ENCODE measurements at places on chromosomes 1 and 21.

GRCh38 chr1:196131691-196132090 lies 476.5 kb downstream of the KCNT2 start:
- DNase-seq: no peak

DNA sequence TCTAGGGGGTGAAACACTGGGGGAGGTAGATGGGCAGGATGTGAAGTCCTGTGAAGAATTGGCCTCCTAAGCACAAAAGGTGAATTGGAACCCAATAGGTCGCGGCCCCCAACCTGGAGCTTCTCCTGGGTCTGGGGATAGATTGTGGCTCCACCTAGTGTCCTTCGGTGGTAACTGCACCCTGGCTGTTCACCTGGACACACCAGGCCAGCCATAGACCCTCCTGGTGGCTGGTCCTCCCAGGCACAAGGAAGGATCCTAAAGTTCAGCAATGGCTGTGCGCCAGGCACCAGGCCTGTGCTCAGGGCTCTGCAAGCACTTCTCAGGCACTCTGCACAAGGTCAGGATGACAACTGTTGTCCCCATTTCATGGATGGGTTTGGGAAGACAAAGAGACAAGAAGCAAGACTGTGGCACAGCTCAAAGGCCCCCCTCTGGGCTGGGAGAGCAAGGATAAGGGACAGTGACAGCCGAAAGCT lies 13.5 kb downstream of the ESPN start:
- DNase-seq: peak; percentile 70

- no peak for DNase-seq
Measured at GRCh38 chr1:41812453-41812852, 106.3 kb downstream of the HIVEP3 start.

- DNase-seq: no peak
Measured at GRCh38 chr1:227926896-227927885, 20.5 kb downstream of the WNT9A start.

- no peak for DNase-seq
Measured at GRCh38 chr1:7505771-7506453, 265.2 kb upstream of the VAMP3 start.

DNA sequence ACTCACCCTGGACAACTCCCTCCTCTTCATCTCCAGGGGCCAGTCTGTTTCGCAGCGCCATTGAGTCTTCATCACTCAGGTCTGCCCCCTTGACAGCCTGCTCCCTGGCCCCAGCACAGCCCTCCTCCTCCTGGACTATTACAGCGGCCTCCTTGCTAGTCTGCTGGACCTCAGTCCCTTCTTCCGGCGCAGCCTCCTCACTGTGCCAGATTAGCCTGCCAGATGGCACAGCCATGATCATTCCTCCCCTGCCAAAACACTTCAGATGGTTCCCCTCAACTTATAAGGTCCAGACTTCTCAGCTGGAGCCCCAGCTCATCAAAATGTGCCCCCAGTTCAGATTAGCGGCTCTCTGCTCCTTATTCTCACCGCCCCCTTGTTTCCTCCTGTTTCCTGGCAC lies 7.0 kb upstream of the CELSR2 start:
- peak; percentile 89 for DNase-seq

GRCh38 chr1:56827711-56828110 lies 8.5 kb upstream of the FYB2 start:
- DNase-seq: peak; percentile 55

- DNase-seq: no peak
Measured at GRCh38 chr1:109898842-109899241, 11.8 kb upstream of the CSF1 start.

- DNase-seq: no peak
Measured at GRCh38 chr1:91683598-91683951, 182.9 kb downstream of the CDC7 start.

DNA sequence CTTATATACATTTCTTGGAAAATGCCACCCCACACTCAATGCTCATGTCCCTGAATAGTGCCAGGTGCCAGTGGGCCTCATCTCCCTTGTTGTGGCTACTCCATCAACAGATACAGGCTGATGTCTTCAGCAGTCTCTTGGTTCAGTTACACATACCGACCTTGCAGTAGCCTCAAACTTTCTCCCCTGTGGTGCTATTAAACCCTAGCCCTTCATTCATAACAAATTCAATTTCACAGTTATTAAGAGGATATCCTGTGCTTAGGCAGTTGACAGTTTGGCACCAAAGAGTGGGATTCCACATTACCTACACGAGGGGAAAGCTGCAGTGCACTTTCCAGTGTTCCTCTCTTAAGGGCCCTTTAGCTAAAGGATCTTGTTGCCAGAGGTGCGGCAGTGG lies 35.9 kb upstream of the CAMK1G start:
- peak; percentile 90 for DNase-seq

GRCh38 chr1:33656467-33657005 lies 184.1 kb downstream of the ZSCAN20 start:
- no peak for DNase-seq

DNA sequence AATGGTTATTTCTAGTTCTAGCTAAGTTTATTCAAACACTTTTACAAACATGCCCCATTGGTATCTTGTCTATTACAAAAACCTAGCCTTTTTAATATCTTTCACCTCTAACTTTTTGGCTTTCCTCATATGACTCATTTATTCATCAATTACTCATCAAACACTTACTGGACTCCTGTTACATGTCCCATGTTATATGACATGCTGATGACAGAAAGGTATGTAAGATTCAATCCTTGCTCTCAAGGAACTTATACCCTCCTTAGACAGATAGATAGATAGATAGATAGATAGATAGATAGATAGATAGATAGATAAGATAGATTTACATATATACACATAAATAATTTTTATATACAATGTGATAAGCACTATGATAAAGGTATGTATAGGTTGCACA lies 33.9 kb upstream of the INSL5 start:
- no peak for DNase-seq

DNA sequence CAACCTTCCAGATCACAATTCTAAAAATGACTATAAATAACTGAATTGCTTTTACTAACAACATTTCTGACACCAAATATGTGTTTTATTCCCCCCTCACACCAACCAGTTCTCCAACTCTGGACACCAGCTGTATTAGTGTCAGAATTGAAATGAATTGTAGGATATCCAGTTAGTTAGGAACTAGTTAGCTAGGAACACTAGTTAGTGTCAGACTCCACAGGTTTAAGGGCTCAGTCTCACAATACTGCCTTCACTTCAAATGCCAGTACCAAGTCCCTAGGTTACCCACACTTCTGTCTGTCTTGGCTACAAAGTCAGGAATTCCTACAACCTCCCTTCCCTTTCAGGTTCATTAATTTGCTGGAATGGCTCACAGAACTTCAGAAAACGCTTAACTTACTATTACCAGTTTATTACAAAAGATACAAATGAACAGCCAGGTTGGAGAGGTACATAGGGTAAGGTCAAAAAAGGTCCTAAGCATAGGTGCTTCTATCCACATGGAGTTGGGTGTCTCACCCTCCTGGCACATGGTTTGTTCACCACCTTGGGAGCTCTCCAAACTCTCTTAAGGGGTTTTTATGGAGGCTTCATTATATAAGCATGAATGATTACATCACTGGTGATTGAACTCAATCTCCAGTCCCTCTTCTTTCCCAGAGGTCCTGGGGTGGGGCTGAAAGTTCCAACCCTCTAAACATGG lies 4.2 kb downstream of the STXBP3 start:
- DNase-seq: peak; percentile 71

DNA sequence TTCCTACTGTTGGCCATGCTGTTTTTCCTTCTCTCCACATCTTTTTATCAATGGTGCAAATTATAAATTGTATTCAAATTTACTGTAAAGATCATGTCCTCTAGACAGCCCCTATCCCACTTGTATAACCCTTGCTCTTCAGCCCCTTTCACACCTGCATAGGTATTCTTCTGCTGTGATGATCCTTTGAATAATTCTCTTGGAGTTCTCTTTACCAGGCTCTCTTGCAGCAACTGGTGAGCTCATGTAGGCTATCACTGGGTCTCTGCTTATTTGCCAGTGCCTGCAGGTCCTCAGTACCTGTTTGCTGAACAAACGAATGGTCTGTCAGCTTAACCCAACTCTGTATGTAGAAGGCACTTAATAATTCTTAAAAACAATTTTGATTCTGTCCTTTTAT lies 8.2 kb downstream of the PTPRC start:
- no peak for DNase-seq

- DNase-seq: no peak
Measured at GRCh38 chr1:162645666-162646065, 13.4 kb downstream of the DDR2 start.

DNA sequence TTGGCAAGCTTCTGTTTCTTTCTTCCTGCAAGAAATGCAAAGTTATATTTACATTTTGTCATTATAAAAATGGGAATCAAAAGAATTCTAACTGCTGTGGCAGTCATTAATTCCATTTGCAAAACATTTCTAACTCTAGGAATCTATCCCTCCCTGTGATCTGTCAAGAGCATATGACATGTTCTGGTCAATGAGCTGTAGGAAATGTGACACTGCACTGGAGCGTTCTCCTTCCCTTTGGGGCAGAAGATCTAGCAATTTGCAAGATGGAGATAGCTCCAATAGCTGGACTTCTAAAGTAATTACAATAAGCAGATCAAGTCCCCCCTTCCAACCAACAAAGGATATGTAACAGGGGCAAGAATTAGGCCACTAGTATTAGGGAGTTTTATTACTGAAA lies 6.3 kb downstream of the TOMM20 start:
- no peak for DNase-seq

Measured in NCI-H446 (cell line).